Stimulated activated CD4-positive, alpha-beta T cell treated with anti-CD3 and anti-CD28 coated beads, Interleukin-1b, Interleukin-23, amount 100 ng/mL, for 24 hours (primary cell): ENCODE measurements at places on chromosomes 1 and 21.

DNA sequence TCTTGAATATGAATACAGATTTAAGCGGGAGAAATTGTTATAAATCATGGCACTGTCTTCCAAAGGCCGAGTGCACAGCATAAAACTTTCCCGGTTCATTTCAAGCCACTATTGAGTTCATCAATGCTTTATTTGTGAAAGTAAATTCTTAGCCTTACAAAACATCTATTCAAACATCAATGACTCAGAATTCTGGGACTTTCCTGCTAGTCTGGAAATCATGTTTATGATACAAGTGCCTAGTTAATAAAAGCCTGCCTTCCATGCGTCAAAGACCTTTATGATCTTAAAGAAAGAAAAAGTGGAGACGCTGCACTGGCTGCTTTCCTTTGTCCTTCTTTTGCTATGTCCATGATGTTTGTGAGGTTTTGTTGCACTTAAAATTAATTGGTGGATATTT, 137.7 kb downstream of the SETD4 start:
- DNase-seq, result no peak

DNA sequence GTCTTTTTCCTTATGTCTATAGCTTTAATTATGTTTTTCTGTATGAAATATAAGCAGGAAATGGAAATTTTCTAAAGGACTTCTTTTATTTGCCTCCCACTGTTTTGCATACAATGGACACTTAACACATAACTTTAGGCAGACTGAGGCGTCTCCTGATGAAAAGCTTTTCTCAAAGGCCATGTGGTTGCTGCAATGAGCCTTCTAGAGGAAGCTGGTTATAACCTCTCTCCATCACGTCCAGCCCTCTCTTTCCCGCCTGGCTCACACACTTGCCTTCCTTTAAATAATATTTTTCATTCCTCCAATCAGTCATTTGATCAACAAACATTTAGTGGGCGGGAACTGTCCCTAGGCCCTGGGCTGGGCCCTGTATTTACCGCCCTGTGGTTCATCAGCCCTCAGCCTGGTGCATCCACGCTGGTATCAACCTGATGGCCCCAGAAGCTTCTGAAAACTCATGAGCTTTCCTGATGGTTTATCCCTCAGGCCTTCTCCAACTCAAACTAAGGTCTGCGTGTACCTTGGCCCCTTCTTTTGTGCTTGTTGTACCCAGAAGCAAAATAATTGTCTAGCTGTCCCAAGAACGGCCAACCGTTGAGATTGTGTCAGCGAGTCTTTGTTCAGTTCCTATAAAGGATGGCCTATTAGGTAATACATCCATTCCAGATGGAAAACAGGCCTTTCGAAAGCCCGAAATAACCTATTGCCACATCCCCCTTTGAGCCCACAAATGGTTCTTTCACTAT, 75.3 kb upstream of the LYST start:
- DNase-seq, result no peak

- DNase-seq, result no peak
These were observed 77.5 kb upstream of the L1TD1 start for GRCh38 chr1:62117018-62117750.

DNA sequence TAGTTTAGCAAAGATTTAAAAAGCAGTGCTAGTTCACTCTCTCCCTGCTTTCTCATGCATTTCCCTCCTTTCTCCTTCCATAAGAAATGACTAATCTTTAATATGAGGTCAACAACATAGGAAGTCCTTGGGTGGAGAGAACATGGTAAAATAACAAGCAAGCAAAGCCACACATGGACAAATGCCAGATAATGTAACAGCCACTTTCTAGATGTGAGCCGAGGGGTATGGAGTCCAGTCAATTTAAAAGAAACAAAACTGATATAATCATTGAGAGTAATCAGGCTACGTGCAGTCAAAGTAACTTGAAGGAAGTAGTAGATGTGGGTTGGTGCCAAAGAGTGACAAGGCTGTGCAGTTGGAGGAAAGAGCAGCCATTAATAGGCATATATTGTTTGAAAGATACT, 69.6 kb downstream of the DUSP10 start:
- DNase-seq, result no peak

DNA sequence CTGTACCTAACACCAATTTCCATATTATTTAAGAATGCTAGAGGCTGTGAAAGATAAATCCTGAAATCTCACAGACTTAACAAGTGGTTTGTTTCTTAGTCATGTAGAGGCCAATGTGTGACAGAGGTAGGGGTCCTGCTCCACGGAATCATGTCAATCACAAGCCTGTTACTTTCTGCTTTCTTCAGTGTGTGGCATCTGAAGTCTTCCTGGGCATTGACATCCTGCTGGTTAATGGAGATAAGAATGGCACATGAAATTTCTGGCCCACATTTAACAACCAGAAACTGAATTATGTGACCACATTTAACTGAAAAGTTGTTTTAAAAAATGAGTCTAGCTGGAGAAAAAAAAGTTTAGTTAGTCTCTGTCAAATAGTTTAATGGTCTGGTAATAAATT, 68.3 kb upstream of the PLA2G4A start:
- DNase-seq, result no peak

DNA sequence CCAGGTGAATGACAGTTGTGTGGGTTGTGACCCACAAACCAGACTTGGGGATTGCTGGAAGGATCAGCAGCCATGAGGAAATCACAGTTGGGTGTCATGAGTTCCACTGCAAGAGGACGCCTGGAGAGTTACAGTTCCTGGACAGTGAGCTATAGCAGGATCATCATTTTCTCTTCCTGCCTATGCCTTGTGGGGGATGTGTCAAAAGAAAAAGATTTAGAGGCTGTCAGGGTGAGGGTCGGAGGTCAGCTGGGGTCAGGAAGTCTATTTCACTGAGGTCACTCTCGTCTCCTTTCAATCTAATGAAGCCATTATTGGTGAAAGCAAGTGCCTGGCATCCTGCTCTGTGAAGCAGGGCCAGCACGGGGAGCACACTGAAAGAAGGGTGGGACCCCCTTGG, 7.0 kb upstream of the LIN28A start:
- DNase-seq, result no peak

DNA sequence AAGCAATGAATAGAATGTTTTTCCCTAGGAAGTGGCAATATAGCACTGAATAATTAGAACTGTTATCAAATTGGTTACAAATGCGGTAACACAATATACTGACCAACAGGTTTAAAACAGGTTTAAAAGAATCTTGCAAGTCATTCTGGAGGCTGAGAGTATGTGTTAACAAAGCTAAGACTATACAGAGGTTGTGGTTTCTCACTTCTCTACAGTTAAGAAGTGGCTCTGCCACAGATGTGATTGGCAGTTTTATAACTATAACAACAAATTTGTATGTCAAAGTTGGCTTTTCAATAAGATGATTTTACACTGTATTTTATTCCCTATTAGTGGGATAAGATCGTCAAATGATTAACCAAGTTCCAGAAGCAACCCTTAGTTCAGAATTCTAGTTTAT, 7.1 kb downstream of the ANGEL2 start:
- DNase-seq, result no peak
